ENCODE measurements at places on chromosomes 2 and 18.
A peak's percentile ranks its signal among the peaks of the same experiment; 100 is the strongest.

DNA sequence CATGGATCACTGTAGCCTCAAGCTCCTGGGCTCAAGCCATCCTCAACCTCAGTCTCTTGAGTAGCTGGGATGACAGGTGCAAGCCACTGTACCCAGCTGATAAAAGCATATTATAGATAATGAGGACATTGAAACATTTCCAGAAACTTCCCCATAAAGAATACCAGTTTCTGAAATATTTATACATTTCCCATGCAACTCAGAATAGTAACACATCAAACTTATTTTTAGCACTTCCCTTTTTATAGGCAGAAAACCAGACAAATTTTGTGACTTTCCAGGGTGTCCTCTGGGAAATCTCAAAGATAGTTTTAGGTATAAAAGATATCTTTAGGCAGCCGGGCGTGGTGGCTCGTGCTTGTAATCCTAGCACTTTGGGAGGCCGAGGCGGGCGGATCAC is 25.1 kb upstream of the DPYSL5 start:
- no peak for DNase-seq

DNA sequence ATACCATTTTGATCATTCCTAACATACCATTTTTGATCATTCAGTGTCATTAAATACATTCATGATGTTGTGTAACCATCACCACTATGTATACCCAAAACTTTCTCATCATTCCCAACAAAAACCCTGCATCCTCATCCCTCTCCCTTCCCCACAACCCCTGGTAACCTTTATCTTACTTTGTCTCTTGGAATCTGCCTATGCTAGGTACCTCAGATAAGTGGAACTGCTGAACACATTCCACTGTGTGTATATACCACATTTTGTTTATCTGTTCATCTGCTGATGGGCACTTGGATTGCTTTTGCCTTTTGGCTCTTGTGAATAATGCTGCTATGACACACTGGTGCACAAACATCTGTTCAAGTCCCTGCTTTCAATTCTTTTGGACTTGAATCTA is 83.8 kb upstream of the TFCP2L1 start:
- peak; percentile 27 for DNase-seq

DNA sequence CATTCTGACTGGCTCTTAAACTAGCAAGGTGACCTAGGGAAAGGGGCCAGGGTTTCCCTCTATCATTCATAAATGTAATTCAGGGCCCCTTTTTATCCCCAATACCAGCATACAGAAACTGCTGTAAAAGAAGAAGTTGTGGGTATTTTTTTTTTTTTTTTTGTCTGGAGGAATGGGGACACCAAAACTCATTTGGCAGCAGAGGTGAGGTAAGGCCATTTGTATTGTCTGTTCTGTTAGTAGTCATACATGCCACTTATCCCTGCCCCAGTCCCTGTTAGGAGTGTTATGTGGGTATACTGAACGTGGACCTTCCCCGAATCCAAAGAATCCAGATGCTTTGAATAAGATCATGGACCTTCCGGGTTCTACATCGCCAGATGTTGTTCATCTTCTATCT is 1.7 kb downstream of the SEPTIN2 start:
- DNase-seq: peak; percentile 25

DNA sequence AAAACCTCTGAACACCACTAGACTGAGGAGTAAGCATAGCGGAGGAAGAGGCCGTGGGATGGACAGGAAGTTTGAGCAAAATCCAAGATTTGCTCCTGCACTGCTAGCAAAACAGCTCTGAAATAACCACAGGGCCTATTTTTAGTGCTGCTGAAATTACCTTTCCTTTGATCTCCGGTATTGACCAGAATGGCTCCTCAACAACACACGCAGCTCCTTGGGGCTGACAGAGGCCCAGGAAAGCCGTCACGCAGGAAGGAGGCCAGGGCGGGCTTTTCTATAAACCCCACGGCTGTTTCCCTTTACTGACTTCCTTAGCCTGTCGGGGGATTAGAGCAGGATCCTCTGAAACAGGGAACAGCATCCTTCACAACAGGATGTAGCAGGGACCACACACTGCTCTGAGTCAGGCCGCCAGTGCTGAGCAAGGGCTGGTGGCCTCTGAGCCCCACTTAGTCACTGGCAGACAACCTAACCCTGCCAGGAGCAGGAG is 80.8 kb upstream of the LCLAT1 start:
- DNase-seq: no peak

DNA sequence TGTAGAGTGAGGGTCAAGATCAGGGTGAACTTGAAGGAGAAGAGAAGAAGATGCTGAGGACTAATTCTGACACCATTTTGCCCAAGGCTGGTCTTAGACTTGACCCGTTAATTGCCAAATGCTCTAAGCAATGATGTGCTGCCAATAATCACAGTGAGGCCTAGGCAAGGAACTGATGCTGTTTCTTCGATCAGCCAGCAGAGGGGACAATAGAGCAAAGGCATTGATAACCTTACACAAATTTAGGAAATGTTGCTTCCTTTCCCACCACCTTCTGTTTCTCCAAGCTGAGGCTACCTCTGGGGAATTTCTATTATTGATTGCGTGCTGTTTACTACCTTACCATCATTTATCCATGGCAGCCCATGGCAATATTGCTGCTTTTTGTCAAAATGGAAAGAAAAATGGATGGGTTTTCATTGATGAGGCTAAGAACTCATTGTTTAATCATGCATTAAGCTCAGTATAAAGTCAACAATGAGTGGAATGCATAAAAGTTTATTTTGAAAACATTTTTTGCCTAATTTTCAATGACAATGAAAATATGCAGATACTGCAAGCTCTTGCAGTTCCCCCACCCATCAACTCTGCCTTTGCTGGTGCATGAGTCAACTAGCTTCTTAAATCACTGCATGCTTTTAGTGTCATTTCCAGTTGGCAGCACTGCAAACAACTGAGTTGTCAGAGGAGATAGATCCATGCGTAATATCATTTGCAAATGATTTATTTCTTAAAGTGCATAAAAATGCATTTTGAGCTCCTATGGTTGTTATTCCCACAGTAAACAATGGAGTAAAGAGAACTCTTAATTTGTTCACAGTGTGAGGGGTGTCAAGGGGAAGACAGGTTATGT is 116.4 kb upstream of the NYAP2 start:
- DNase-seq: peak; percentile 26

- DNase-seq: no peak
These were observed 12.0 kb upstream of the NTSR2 start for GRCh38 chr2:11681722-11682589.

GRCh38 chr2:165295643-165296042 is 56.4 kb downstream of the SCN2A start:
- no peak for DNase-seq

DNA sequence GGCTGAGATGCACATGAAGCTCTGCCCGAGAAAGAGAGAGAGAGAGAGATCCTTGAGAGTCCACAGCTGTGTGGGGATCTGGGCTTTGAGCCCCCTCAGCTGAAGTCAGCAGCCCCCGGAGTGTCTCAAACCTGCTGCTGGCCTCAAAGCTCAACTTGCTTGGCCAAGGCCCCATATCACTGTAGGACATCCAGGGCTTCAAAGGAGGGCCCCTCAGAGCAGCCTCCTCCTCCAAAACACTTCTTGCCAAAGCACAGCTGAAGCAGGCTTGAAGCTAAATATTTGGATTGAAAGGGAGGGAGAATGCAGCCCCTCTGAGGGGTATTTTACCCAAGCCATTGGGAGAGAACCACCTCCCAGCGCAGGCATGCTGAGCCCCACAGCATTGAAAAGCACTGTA is 357.6 kb downstream of the OSR1 start:
- no peak for DNase-seq

DNA sequence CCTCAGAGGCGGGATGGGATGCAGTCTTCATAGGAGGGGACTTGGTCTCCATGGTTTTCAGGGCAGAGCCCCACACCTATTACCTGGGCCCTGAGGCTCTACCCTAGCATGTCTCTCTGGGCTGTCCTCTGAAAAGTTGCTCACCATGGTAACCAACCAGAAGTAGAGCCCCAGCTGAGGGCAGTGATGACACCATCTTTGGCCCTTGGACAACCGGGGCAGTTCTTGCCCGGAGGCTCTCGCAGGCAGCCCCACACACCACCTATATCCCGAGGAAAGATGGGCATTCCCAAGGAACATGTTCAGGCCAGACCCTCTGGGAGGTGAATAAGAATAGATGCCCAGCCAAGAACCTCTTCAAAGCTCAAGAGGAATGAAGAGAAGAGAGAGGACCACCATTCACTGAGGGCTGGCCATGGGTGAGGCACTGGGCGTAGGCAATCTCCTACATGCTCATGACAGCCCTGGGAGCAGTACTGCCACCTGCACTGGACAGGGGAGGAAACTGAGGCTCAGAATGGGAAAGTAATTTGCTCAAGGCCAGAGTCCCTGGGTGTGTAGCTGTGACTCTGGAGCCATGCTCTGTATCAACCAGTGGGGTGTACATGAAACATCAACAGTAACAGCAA is 72.5 kb downstream of the HS1BP3 start:
- DNase-seq: no peak

DNA sequence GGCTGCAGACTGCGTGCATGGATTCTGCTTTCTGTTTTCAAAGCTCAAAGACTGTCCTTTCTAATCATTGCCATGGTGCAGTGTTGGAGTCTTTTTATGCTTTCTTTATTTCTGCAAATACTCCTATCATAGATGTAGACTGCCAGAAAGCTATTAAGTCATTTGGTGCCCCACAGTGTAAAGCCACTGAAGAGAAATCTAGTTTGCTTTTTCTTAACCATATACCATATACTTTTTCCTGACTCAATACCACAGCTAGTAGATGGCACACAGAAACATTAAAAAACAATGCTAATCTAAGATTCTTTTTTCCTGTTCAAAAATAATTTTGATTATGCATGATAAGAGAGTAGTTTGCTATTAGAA is 109.9 kb upstream of the RAB27B start:
- no peak for DNase-seq

GRCh38 chr2:46887028-46887885 is 28.3 kb downstream of the MCFD2 start:
- DNase-seq: peak; percentile 53

DNA sequence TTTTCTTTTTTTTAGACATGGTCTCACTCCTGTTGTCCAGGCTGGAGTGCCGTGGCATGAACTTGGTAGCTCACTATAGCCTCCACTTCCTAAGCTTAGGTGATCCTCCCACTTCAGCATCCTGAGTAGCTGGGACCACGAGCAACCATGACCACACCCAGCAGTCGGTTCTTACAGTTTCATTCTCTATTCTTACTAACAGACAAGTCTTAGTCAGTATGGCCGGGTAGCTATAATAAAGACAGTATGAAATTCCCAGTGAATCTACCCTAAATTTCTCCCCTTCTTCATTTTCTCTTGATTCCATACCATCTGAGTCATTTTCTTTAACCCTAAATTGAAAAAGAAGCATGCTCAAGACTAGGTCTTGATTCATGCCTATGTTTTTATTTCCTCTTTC is 775.3 kb upstream of the NRXN1 start:
- peak; percentile 6 for DNase-seq

DNA sequence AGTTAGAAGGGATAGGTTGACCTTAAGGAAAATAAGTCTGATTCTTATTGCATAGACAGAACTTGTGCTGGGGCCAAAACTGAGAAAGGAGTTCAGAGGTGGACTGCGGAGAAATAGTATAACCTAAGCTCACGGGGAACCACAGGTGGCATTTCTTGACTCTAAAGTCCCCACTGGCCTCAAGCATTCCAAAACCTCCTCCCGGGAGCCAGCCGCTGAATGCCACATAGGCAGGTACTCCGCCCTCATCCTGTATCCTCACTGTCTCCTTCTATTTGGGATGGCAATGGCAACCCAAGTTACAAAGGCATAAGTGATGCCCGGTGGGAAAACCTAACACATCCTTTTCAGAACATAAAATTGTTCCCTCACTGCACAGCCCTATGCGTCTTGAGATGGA is 173.0 kb downstream of the SP3 start:
- no peak for DNase-seq

DNA sequence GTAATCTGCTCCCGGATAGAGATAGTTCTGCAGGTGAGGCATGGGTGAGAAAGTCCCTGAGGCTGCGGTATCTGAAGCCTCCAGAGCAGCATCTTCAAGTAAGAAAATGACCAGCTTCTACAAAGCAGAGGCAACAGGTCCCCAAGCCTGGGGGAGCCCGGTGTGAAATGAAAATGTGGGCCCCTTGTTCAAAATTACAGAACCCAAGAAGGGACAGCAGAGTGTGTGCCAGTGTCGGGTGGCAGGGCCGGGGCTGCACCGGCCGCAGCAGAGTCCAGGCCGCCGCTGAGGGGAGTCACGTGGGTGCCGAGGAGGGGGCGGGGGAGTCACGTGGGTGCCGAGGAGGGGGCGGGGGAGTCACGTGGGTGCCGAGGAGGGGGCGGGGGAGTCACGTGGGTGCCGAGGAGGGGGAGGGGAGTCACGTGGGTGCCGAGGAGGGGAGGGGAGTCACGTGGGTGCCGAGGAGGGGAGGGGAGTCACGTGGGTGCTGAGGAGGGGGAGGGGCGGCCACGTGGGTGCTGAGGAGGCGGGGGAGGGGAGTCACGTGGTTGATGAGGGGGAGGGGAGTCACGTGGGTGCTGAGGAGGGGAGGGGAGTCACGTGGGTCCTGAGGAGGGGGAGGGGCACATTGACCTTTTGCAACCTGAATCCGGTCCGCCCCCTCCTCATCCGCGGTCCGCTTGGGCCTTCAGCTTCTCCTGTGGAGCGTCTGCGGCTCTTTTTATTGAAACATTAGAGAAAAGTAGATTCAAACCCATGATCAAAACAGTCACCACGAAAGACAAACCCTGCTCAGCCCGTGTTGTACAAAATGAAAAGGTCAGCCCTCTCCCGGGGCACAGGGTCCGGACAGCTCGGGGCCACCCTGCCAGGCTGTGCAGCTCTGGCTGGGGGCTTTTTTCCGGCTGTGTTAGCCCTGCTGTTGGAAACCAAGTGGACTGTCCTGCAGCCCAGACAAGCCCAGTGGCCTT is 10.4 kb downstream of the COLEC11 start:
- peak; percentile 32 for DNase-seq

DNA sequence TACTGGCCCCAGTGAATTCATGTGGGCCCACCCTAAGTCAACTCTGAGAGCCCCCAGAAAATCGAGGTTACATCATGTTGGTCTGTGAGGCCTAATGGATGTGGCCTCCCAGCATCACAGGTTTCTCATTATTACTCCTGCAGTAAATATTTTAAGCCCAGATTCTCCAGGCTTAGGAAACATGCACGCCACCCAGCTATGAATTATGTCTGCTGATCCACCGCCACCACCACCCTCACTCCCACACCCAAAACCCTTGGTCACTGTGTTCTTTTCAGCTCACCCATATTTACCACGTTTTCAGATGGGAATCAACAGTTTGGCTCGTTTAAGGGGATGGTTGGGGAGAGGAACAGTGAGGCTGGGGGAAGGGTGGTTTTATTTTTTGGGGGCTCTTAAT is 128.6 kb downstream of the NCK2 start:
- DNase-seq: no peak

DNA sequence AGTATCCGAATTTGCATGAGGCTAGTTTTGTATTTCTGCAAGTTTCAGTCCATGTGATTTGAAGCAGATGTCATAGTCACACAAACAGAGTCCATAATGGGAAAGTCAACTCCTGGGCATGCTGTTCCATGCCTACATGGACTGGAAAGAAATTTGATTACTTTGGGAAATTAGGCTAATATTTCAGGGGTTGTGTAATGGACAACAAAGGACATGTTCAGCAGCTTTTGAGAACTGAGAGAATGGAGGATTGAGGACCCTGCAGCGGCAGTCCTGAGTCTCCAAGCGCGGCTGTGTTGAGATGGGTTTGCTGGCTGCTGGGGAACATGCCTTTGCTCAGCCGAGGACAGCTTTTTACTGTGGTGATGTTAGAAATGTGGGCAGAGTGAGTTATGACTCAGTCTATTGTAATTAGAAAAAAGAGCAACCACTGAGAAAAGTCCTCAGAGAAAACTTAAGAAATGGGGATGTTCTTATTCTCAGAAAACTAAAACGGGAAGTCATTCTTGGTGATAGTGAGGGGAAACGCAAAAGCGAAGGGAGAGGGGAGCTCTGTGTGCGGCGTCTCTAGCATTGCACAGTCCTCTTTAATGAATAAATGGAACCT is 149.2 kb downstream of the FAM210A start:
- DNase-seq: peak; percentile 53
